ENCODE measurements at places on chromosomes 12 and 14.

- H3K4me3 ChIP-seq: no peak overlapping the region
- no peaks in the 10 kb centered on the region for H3K36me3 ChIP-seq
- DNase-seq: no peak
- H3K4me1 ChIP-seq: no peaks in the 10 kb centered on the region
Measured at GRCh38 chr14:34135492-34135891, 184.6 kb upstream of the EGLN3 start.

- no peak overlapping the region for H3K27ac ChIP-seq
- no peaks in the 10 kb centered on the region for H3K36me3 ChIP-seq
- H3K27me3 ChIP-seq: no peaks in the 10 kb centered on the region
- DNase-seq: no peak
- H3K4me1 ChIP-seq: peaks cover 21% of the 10 kb centered on the region
Measured at GRCh38 chr14:105399466-105399775, 1.1 kb downstream of the TEX22 start.

GRCh38 chr14:75252254-75252837, 26.3 kb upstream of the FOS start:
- H3K36me3 ChIP-seq: no peaks in the 10 kb centered on the region
- no peak overlapping the region for H3K4me3 ChIP-seq
- DNase-seq: peak; percentile 43
- H3K4me1 ChIP-seq: peaks cover 23% of the 10 kb centered on the region
- H3K27ac ChIP-seq: no peak overlapping the region
- no peaks in the 10 kb centered on the region for H3K27me3 ChIP-seq

DNA sequence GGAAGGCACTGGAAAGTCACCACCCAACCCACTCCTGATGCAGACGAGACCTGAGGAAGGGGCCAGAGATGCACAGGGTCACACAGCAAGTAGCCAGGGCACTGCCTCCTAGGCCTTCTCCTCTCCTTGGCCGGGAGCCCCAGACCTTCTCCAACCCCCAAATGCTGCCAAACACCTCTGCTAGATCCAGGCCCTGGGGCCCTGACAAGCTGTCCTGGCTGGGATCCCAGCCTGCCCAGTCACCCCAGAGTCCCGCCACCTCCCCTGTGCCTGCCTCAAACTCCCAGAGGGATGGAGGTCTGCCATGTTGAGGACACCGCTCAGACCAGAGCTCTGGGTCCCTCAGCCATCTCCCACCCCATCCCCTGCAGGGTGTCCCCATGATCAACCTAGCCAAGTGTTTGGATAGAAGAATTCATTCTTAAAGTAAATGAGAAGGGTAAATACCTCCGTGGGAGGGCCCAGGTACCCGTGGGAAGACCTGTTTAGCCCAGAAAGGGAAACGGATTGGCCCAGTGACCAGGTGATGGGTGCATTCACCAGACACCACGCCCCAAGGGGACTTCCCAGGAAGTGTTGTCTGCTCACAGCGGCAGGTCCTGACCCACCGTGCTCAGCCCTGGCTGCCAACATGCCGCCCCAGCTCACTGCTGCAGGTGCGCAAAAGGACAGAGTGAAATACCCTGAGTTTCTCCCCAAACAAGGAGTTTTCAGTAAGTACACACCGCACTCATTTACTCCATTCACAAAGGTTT, 4.6 kb upstream of the DIO3 start:
- H3K36me3 ChIP-seq: no peaks in the 10 kb centered on the region
- DNase-seq: no peak
- H3K27me3 ChIP-seq: peaks cover 23% of the 10 kb centered on the region

DNA sequence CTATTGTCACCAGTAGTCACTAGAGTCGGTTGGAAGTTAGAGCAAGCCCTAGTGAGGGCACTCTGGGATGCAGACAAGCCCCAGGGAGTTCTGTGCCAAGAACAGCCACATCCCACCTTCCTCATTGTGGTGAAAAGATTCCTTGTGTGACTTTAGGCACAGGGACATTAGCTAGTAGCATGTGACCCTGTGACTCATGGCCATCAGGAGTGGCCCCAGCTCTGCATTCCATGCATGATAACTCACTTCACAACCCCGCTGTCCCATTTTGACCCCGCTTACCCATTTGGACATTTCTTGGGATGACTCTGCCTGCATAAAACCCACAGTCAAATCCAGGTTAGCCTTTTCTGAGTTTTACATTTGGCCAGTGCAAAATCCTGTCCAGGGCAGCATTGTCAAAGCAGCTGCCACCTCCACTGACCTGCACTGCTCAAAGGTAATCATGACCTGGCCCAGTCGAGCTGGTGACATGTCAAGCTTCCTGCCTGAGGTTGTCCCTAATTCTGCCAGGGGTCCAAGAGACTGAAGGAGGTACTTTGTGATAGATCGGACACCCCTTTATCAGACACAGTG, 430.5 kb downstream of the DPF3 start:
- H3K27me3 ChIP-seq: no peaks in the 10 kb centered on the region
- H3K36me3 ChIP-seq: no peaks in the 10 kb centered on the region
- H3K4me1 ChIP-seq: no peaks in the 10 kb centered on the region
- no peak overlapping the region for H3K4me3 ChIP-seq

GRCh38 chr12:126700096-126700495, 1566.9 kb upstream of the TMEM132C start:
- no peak overlapping the region for H3K27ac ChIP-seq
- no peaks in the 10 kb centered on the region for H3K4me1 ChIP-seq
- H3K27me3 ChIP-seq: no peaks in the 10 kb centered on the region
- no peak overlapping the region for H3K4me3 ChIP-seq
- H3K36me3 ChIP-seq: no peaks in the 10 kb centered on the region

DNA sequence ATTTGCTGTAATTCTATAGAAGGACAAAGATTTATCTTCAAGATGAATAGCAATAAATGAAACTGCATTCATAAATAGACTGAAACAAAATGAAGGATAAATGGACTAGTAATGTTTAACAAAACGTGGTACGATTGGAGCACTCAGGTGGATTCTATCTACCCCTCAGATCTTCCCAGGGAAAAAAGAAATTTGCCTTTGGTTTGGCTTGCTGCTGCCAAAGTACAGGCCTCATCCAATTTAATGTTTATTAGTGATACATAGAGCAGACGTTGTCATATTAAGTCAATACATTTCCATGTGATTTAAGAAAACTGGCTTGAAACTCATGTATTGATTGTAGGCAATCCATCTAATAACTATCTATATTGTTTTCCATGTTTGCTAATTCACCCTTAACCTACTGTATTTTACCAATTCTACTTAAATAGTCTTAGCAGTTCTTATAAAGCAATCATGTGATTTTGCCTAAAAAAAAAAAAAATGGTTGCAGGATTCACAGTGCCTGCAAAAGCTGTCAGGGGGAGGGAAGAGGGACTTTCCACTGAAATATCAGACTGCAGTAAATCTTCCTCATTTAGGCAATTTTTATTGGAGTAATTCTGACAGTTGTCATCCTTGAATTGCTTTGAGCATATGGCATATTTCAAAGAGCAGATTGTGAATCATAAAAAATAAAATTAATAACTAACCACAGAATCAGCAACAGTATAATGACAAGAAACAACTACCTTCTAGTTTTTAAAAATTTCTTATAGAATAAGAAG, 242.2 kb upstream of the NPAS3 start:
- H3K36me3 ChIP-seq: no peaks in the 10 kb centered on the region
- H3K27me3 ChIP-seq: peaks cover 2% of the 10 kb centered on the region
- no peaks in the 10 kb centered on the region for H3K4me1 ChIP-seq
- H3K4me3 ChIP-seq: no peak overlapping the region
- H3K27ac ChIP-seq: no peak overlapping the region

DNA sequence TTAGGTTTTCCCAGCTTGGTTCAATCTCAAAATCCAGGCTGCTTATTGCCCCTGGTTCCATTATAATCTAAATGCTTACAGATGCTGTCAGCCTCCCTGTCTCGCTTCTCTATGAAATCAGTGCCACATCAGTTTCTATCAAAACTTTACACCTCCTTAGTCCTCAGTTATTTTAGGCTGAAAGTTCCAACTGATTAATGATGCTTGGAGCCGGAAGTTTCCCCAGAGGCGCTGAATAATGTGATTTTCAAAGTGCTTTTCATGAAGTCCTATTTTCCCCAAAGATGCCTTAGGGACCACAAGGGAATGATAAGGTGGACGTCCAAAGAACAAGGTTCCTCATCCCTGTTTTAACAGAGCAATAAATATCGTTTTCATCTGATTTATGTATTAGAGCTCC, 262.4 kb upstream of the RMST start:
- H3K27me3 ChIP-seq: no peaks in the 10 kb centered on the region
- H3K4me1 ChIP-seq: no peaks in the 10 kb centered on the region
- H3K4me3 ChIP-seq: no peak overlapping the region
- no peak overlapping the region for H3K27ac ChIP-seq
- no peak for DNase-seq
- H3K36me3 ChIP-seq: no peaks in the 10 kb centered on the region

- H3K4me1 ChIP-seq: no peaks in the 10 kb centered on the region
- H3K27me3 ChIP-seq: no peaks in the 10 kb centered on the region
- H3K27ac ChIP-seq: no peak overlapping the region
- DNase-seq: peak; percentile 64
- H3K4me3 ChIP-seq: no peak overlapping the region
Measured at GRCh38 chr14:87944987-87945604, 47.9 kb downstream of the GALC start.

GRCh38 chr12:106914796-106915634, 40.7 kb upstream of the TMEM263 start:
- peaks cover 13% of the 10 kb centered on the region for H3K4me1 ChIP-seq
- H3K4me3 ChIP-seq: no peak overlapping the region
- H3K27ac ChIP-seq: no peak overlapping the region
- no peaks in the 10 kb centered on the region for H3K36me3 ChIP-seq
- no peaks in the 10 kb centered on the region for H3K27me3 ChIP-seq

DNA sequence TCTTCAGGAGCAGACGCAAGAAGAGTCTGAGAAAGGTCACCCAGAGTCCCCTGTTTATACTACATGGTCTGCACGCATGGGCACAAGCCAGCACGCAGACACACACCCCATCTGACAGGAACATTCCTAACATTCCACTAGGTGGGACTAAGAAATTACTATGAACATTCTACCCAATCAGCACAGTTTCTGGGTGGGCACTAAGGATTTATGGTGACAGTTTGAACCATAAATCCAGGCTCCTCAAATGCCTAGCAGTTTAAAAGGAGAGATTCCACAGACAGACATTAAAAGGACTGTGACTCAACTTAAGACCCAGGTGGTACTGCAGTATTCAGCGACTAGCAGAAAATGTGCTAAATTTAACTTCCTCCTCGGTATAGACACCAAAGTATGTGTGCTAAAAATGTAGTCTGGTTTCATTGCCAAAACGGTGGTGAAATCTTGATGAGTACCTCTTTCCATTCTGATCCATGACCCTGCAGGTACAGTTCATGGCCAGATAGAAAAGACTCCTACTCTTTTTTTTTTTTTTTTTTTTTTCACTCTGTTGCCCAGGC, 16.2 kb downstream of the ABHD4 start:
- H3K4me3 ChIP-seq: no peak overlapping the region
- peaks cover 12% of the 10 kb centered on the region for H3K36me3 ChIP-seq
- peaks cover 20% of the 10 kb centered on the region for H3K4me1 ChIP-seq
- H3K27ac ChIP-seq: peak overlapping the region; percentile 91
- peak; percentile 99 for DNase-seq

DNA sequence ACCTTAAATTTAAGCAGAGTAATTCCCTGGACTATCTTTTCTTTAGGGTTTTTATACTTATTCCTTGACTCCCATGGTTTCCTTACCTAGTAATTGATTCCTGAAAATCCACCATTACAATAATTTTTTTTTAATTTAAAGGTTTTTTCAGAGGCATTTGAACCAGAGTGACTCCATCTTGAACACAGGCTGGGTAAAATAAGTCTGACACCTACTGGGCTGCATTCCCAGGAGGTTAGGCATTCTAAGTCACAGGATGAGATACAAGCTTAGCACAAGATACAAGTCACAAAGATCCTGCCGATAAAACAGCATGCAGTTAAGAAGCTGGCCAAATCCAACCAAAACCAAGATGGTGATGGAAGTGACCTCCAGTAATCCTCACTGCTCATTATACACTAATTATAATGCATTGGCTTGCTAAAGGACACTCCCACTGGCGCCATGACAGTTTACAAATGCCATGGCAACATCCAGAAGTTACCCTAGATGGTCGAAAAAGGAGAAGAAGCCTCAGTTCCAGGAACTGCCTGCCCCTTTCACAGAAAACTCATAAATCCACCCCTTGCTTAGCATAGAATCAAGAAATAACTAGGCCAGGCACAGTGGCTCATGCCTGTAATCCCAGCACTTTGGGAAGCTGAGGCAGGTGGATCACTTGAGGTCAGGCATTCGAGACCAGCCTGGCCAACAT, 53.6 kb downstream of the SLC25A21 start:
- H3K36me3 ChIP-seq: no peaks in the 10 kb centered on the region
- no peaks in the 10 kb centered on the region for H3K27me3 ChIP-seq
- no peak for DNase-seq
- no peak overlapping the region for H3K4me3 ChIP-seq
- H3K4me1 ChIP-seq: peaks cover 25% of the 10 kb centered on the region

GRCh38 chr12:101414533-101415119, 7.1 kb upstream of the ARL1 start:
- H3K4me1 ChIP-seq: no peaks in the 10 kb centered on the region
- H3K36me3 ChIP-seq: no peaks in the 10 kb centered on the region
- H3K27ac ChIP-seq: no peak overlapping the region
- no peak overlapping the region for H3K4me3 ChIP-seq

- H3K4me1 ChIP-seq: peaks cover 34% of the 10 kb centered on the region
- no peak overlapping the region for H3K4me3 ChIP-seq
- peak overlapping the region; percentile 57 for H3K27ac ChIP-seq
- no peaks in the 10 kb centered on the region for H3K36me3 ChIP-seq
Measured at GRCh38 chr14:63896278-63896720, 43.5 kb downstream of the SYNE2 start.

DNA sequence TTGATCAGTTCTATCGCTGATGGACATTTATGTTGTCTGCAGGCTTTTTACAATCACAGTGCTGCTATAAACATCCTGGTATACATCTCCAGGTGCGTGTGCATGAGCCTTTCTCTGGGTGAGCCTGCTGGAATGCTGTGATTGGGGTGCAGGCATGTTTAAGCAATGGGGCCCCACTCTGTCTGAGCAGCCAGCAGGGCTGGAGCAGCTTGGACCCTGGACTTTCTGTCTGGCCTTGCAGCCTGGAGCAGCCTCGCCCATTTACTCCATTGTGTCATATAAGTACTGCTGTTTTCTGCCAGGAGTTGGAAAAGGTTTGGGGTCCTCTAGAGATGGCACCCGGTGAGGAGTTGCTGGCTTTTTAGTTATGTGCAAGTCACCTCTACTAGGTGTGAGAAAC, 199.0 kb downstream of the KIF26A start:
- no peaks in the 10 kb centered on the region for H3K27me3 ChIP-seq
- no peak for DNase-seq
- no peaks in the 10 kb centered on the region for H3K36me3 ChIP-seq
- H3K4me1 ChIP-seq: no peaks in the 10 kb centered on the region
- no peak overlapping the region for H3K4me3 ChIP-seq
- H3K27ac ChIP-seq: no peak overlapping the region

All from endothelial cell of umbilical vein (primary cell).